HS-5 (cell line): ENCODE measurements at places on chromosomes 12 and 14.
A peak's percentile ranks its signal among the peaks of the same experiment; 100 is the strongest.

DNA sequence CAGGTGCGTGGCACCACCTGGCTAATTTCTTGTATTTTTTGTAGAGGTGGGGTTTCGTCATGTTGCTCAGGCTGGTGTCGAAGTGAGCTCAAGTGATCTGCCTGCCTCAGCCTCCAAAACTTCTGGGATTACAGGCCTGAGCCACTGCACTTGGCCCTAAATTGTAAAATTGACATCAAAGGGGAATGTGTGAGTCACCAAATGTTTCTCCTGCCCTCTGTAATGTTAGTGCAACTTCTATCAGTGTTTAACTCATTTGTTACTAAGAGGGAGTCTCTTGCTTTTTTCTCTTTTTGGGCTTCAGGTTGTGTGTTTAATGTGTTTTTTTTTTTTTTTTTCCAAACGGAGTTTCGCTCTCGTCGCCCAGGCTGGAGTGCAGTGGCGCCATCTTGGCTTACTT lies 2.3 kb downstream of the TULP3 start:
- peak; percentile 83 for DNase-seq

DNA sequence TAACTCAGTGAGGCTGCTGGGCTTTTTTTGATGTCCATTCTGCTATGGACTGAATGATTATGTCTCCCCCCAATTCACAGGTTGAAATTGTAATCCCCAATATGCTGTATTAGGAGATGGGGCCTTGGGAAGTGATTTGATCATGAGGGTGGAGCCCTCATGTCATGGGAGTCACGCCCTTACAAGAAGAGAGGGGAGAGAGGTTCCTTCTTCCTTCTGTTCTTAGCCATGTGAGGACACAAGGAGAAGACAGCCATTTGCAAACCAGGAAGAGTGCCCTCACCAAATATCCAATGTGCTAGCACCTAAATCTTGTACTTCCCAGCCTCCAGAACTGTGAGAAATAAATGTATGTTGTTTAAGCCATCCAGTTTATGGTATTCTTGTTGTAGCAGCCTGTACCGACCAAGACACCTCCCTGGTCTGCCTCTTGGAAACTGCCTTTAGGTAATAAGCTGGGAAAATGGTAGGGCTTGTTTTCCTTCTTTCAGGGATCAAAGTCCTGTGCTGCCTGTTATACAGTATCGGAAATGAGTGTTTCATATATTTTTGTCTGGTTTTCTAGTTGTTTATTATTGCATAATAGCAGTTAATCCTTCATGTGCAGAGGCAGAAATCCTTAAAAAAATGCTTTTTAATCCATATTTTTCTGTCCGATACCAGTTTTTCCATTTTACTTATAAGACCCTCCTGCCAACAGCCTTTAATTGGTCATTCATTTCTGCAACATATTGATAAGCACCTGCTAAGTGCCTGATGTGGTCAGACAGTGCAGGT lies 16.3 kb downstream of the BORCS5 start:
- no peak for DNase-seq

GRCh38 chr12:51048661-51049251 lies 629 bp downstream of the LETMD1 start:
- DNase-seq: no peak

GRCh38 chr14:77991128-77991772 lies 178.9 kb upstream of the NRXN3 start:
- no peak for DNase-seq

DNA sequence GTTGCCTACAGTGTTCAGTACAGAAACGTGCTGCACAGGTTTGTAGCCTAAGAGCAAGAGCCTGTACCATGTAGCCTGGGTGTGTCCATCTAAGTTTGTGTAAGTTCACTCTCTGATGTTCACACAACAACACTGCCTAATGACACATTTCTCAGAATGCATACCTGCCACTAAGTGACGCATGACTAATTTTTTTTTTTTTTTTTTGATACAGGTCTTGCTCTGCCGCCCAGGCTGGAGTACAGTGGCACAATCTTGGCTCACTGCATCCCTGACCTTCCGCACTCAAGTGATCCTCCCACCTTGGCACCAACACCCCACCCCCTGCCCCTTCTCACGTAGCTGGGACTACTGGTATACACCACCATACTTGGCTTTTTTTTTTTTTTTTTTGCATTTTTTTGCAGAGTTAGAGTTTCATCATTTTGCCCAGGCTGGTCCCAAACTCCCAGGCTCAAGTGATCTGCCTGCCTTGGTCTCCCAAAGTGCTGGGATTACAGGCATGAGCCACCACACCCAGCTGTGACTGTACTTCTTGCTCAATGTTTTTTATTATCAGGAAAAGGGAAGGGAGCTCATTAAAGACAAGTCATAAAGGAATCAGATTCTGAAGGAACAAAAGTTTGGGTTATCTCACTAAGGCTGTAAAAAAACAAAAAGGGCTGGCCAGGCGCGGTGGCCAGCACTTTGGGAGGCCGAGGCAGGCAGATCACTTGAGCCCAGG lies 10.0 kb upstream of the CDC42BPB start:
- peak; percentile 40 for DNase-seq

GRCh38 chr14:76759589-76759988 lies 1.7 kb upstream of the VASH1 start:
- no peak for DNase-seq

DNA sequence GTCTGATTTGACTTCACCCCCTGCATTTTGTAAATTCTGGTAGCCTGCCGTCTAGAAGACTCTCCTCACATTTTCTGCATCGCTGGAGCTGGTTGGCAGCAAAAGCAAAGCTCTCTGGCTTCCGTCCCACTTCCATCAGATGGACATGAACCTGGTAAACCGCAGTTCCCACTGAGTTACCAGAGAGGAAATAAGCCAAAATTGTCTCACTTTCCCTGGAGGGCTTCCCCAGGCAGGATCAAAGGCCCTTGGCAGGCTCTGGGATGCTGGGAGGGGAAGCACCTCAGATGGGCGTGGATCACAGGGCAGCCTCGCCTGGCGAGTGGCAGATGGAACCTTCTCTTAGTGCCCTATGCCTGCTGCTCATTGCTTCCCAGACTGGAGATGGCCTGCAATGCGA lies 243.5 kb downstream of the TMEM132C start:
- DNase-seq: no peak

DNA sequence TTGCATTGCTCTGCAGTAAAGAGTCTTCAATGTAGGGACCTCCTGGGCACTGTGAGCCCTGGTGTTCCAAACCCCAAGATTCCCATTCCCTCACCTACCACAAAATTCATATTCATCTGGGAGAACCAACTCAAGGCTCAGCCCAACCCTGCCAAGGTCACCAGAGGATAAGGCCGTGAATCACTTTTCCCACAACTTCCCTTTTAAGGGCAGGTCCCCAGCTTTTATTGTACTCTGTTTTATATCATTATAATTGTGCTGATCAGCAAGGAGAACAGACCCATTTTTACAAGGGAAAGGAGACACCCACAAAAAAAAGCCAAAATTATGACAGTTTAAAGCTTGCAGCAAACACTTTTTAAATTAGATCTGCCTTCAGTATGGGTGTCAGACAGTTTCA lies 363.0 kb upstream of the FKBP4 start:
- no peak for DNase-seq

- no peak for DNase-seq
Measured at GRCh38 chr14:74945261-74945851, 10.0 kb downstream of the PGF start.

- DNase-seq: no peak
Measured at GRCh38 chr14:89215531-89215930, 201.5 kb downstream of the FOXN3 start.

DNA sequence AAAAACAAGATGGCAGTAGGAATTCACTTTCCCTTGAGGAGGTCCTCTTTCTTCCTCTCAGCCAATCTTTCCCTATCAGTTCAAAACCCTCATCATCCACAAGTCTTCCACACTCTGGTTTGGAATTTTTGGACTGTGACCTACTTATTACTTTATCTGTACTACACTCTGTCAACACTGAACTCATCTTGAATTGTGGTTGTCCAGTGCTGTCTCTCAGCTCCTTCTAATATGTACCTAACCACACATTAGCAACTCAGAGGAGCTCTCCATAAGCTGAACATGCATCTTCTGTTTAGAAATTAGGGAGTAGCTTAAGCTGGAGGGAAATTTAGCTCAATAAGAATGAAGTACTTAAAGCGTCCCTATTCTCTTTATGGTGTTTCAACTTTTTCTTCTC lies 34.8 kb downstream of the SLC38A1 start:
- DNase-seq: no peak

- DNase-seq: no peak
Measured at GRCh38 chr12:68102163-68102562, 57.4 kb downstream of the IFNG start.

DNA sequence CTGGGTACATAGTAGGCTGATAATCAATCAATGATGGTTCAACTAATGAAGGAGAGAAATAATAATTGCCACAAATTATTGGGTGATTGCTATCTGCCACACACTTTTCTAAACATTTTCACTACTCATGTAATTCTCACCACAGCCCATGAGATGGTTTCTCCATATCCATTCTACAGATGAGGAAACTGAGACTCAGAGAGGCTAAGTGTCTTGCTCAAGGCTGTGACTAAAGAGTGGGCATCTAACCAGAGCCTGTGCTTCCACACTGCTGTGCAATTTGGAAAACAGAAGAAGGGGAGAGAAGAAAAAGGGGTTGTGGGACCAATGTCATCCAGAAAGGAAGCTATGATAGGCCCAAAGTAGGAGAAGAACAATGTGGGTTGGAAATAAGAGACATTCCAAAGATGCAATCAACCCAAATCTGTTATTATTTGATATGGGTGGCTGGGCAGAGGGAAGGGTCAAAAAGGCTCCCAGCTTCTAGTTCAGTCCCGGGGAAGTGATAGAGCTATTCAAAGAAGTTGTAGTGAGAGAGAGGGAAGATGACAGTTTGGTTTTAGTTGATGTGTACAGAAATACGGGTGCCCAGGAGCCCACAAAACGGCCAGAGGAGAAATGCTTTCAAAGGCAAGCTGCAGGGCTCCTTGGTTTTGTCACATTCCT lies 483 bp upstream of the NR1H4 start:
- DNase-seq: no peak

DNA sequence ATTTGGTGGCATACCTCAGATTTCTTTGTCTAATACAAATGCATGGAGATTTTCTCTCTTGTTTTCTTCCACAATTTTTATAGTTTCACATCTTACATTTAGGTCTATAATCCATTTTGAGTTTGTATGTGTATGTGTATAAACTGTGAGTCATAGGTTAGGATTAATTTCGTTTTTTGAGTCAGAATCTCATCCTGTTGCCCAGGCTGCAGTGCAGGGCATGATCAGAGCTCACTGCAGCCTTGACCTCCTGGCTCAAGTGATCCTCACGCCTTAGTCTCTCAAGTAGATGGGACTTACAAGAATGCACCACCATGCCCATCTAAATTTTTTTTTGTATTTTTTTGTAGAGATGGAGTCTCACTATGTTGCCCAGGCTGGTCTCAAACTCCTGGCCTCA lies 71.6 kb downstream of the OTOGL start:
- DNase-seq: no peak

DNA sequence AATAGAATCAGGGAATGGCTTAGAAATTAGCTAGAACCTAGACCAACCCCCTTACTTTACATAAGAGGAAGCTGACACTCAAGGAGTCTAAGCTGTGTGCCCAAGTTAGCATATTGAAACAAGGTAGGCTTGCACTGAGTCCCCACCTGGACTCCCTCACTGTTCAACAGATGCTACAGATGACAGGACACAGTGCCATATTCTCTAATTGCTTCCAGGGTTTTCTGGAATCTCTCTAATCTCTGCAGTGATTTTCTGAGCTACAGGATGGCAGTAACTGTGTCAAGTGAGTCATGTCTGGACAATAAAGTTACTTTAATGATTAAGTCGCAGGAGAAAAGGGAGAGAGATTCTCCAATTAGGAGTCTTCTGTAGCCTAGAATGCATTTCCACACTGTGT lies 35.8 kb downstream of the AKAP6 start:
- DNase-seq: no peak

DNA sequence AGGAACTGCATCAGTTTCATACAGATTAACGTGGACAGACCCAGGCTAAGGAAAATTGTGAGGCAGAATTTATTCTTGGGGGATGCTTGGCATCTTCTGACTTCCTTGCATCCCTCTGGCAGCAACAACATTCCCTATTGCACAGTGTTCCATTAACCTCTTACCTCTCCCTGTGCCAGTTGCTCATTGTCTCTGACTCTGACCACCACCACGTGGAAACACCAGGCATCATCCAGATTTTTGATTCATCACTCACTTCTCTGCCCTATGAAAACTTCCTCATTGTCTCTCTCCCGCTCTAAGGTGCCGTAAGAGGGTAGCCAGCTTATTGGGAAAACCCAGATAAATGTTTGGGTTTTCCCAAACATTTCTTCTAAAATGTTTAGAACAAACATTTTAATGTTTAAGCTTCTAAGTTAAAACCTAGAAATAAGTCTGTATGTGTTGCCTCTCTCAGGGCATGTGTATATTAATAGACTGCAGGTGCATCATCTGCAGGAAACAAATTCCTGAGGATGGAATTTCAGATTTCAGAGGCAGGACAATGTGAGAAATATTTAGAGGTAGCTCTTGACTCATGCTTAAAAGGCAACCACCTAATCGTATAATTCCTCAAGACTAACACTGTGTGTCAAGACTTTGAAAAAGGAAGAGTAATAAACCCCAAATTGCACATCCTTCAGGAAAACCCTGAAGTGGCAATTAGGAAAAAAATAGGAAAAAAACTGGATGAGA lies 64.5 kb upstream of the SLC35F4 start:
- no peak for DNase-seq

GRCh38 chr14:101734246-101734847 lies 27.2 kb upstream of the PPP2R5C start:
- no peak for DNase-seq

DNA sequence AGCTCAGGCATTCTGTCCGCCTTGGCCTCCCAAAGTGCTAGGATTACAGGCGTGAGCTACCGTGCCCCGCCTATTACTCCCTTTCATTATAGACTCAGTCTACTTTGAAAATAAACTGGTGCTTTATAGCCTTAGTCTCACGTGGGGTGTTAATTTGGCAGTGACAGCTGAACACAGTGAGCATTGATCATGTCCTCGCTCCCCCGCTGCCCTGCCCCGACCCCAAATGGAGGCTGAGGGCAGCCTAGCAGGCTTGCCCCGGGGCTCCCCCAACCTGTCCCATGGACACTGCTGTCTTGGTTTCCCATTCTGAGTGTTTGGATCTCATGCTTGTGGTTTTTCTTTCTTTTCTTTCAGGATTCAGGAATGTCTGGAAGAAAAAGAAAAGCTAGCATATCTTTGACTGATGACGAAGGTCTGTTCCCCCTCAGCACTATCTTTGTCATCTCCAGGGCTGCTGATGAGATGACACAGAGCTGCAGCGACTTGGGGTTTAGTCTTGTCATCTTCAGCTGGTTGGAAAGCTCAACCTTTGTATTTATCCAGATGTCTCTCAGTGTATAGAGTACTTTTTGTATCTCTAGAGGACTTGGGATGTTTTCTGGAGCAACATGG lies 42.2 kb downstream of the EP400 start:
- no peak for DNase-seq

DNA sequence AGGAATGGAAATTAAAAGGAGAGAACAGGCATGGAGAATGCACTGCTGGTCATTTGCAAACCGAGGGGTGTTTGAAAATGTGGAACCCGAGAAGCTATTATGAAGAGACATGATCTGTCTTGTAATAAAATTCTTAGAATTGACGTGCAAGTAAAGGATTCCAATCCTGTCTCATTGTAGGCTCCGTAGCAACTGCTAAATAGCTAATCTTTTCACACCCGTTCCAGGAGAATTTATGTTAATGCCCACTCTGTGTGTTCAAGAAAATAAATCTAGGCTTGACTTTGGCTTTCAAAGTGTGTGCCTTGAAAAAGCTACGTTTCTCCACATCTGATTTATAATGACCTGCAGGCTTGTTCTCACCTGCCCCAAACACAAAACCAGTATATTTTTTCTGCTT lies 380.9 kb downstream of the GLT1D1 start:
- DNase-seq: no peak

GRCh38 chr12:100753837-100754236 lies 40.7 kb upstream of the ANO4 start:
- DNase-seq: no peak
